ENCODE measurements at places on chromosomes 11 and 22.

DNA sequence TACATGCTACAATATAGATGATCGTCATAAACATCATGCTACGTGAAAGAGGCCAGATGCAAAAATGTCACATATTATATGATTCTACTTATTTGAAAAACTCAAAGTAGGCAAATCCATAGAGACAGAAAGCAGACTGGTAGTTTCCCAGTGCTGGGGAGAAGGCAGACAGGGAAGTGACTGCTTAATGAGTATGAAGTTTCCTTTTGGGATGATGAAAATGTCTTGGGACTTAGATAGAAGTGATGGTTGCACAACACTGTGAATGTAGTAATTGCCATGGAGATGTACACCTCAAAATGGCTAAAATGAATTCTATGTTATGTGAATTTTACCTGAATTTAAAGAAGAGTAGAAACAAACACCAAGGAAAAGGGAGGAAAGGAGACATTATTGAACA lies 45.2 kb upstream of the EHF start:
- no peak for DNase-seq

- peak; percentile 62 for DNase-seq
Measured at GRCh38 chr11:34492806-34493414, 20.7 kb downstream of the ELF5 start.

- no peak for DNase-seq
Measured at GRCh38 chr11:65641297-65642013, 3.6 kb downstream of the SIPA1 start.

DNA sequence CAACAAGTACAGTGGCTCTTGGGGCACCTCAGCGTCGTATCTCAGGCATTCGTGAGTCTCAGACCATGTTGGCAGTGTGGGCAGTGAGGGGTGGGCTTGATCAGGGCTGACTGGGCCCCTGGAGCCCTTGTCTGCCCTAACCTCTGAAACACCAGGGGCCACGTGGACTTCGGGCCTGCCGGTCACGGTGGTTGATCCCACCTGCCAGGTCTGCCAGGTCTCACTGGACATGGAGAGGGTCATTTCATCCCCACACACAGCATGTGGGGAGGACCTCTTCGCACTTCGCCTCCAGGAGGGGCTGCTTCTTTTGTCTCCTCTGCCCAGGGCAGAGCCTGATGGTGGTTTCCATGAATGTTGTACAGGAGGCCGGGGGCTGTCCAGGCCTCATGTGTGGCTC lies 77.1 kb downstream of the MPPED1 start:
- DNase-seq: no peak

DNA sequence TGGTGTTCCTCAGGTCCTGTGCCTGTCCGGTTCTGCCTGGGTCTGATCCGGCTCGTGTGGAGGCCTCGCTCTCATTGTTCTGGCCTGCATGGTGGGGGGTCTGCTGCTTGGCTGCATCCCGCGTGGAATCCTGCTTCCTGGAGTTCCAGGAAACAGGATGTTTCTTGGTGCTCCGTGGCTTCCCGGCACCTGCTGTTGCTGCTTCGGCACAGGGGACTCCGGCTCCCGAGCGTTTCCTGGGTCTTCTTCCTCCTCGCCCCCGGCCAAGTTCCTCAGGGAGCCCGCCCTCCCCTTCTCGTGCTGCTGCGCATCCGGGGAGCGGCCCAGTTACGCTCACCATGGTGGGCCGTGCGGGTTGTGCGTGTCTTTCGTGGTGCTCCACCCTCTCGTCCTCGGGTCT lies 29.9 kb downstream of the GLB1L2 start:
- DNase-seq: no peak

DNA sequence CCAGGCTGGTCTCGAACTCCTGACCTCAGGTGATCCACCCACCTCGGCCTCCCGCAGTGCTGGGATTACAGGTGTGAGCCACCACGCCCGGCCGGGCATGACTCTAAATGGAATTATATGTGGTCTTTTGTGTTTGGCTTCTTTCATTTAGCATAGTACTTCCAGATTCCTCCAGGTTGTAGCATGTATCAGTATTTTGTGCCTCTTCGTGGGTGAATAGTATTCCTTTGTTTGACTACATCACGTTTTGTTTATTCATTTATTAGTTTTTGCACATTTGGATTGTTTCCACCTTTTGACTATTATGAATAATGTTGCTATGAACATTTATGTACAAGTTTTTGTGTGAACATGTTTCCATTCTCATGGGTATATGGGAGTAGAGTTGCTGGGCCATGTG lies 24.4 kb downstream of the QSER1 start:
- no peak for DNase-seq

DNA sequence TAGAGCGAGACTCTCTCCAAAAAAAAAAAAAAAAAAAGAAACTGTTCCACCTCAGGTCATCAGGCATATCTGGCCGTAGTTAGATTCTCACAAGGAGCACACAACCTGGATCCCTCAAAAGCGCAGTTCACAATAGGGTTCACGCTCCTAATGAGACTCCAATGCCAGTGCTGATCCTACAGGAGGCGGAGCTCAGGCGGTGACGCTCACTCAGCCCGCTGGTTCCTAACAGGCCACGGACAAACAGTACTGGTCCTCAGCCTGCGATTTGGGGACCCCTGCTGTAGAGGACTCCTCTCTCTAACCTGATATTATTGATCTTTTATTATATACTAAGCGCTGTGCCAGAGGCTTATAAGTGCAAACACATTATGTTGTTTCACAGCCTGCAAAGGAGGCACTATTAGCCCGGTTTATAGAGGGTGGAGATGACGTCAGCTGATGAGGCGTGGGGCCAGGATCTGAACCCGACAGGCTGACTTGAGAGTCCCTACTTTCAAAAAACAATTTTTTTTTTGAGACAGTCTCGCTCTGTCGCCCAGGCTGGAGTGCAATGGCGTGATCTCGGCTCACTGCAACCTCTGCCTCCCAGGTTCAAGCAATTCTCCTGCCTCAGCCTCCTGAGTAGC lies 4.9 kb upstream of the MAFF start:
- DNase-seq: no peak

GRCh38 chr11:62146476-62147200 lies 22.8 kb downstream of the INCENP start:
- no peak for DNase-seq

DNA sequence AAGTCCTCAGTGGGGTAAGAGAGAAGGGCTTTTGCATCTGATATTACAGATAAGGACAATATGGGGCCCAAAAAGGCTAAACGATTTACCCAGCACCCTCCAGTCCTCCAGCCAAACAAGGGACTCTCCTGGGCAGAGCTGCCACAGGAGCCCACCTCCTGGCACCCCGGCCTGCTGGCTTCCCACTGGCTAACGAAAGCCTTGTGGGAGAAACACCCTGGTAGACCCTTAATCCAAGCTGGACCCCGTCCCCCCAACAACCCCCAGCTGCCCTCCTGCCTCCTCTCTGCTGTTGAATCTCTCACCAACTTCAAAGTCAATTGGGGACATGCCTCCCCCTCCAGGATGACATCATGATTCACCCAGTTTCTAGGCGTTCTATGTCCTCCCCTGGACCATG lies 10.8 kb downstream of the C1QTNF6 start:
- DNase-seq: no peak

DNA sequence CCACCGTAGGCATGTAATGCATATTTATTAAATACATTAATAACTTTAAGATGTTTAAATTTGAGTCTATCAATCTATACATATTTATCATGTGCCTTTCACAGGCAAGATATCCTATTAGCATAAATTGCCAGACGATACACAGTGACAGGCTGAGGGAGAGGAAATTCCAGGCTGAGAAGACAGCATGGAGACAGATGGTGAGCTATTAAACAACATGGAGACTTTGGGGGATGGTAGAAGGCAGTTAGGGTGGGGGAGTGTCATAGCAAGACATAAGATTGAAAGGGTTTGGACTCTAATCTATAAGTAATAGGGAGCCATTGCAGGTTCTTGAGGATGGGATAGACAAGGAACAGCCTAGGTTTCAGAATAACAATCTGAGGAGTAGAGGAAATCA lies 138.5 kb downstream of the NXPE2 start:
- DNase-seq: no peak

GRCh38 chr22:40289991-40290459 lies 56.3 kb upstream of the ADSL start:
- DNase-seq: no peak

GRCh38 chr11:45937916-45938315 lies 15.5 kb downstream of the LARGE2 start:
- no peak for DNase-seq

GRCh38 chr11:130192845-130193267 lies 33.3 kb downstream of the ST14 start:
- DNase-seq: no peak

GRCh38 chr11:76830639-76831327 lies 29.9 kb upstream of the ACER3 start:
- peak; percentile 82 for DNase-seq

DNA sequence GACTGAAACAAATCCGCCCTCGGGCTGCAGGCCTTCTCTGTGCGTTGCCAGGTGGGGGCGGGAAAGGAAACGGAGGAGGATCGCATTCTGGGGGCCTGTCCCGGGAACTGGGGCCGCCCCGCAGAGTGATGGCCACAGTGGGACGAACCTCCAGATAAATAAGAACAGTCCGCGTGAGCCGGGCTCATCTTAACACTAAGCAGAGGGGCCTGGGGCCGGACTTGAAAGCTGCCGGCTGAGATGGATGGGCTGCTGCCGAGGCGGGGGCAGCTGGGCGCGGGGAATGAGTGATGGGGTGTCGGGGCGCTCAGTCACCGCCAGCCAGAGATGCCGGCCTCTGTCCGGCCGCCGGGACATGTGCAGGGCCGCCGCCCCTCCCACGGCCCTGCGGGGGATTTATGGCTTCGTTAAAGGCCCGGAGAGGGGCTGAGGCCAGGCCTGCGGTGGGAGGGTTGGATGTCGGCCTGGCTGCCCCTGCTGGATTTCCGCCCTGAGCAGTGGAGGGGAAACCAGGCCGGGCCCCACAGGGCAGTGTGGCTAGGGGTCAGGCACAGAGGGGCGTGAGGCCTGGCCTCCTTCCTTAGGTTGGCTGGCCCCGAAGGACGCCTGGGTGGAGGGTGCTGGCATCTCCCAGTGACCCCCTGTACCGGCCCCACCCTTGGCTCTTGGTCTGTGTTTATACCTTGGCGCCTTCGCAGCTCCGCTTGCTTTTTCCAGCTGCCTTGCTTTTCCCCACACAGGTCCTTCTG lies 45.3 kb upstream of the CD82 start:
- DNase-seq: no peak

- no peak for DNase-seq
Measured at GRCh38 chr11:92495107-92495793, 270.6 kb downstream of the FAT3 start.

DNA sequence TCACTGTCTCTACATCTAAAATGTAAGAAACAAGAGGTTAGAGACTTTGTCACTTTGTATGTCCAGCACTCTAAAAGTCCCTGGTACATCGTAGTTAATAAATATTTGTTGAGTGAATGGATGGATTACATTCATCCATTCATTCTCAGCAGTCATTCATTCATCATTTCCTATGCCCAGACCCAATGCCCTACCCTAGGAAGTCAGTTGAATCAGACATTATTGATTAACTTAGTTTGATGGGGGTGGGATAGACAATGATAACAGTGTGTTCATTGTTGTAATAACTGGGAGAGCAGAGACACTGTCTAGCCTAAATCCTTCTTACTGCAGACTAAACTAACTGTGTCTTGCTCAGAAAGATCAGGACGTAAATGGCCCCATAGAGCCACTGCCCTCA lies 1.2 kb upstream of the CENPM start:
- no peak for DNase-seq

DNA sequence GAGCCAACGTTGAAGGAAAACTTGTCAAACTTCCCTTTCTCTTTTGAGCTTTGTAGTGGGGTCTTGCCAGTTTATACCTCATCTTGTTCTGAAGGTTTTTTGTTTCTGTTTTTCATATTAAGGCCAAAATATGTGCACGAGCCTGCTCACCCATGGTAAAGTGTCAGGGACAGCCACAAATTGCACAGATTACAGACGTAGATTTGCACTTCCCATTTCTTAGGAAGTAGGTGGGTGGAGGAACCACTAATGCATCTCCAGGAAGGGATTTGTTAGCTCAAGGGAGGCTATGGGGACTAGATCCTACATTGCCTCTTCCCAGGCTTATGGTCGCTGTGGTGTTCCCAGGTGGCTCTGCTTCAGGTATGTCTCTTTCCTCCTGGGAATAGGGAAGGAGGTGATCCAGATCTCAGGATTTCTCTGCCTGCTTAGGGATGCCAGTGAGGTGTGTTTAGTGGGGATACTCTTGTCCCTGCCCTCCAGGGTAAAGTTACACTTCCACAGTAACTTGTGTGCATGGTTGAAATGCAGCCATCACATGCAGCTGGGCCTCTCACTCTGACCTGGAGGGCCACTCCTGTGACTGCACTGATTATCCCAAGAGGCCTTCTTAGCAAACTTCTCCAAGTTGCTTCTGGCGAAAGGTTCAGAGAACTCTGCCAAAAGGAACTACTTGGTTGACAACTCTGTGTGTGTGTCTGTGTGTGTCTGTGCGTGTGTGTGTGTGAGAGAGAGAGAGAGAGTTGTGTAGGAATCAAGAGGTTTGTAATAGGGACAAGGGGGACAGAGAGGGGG lies 9.8 kb downstream of the PPFIBP2 start:
- DNase-seq: no peak

DNA sequence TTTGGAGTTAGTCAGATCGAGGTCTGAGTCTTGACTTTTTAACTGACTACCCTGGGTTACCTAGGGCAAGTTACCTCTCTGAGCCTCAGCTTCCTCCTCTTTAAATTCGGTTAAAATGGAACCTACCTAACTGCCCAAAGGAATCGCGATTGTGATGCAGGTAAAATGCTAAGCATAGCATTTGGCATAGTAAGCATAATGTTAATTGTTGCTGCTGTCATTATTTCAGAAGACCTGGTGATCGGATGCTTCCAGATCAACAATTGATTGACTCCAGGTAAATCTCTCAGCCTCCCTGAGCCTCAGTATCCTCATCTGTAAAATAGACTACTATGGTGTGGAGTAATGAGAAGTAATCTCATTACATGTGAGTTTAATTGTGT lies 550 bp upstream of the SLC43A1 start:
- DNase-seq: no peak

DNA sequence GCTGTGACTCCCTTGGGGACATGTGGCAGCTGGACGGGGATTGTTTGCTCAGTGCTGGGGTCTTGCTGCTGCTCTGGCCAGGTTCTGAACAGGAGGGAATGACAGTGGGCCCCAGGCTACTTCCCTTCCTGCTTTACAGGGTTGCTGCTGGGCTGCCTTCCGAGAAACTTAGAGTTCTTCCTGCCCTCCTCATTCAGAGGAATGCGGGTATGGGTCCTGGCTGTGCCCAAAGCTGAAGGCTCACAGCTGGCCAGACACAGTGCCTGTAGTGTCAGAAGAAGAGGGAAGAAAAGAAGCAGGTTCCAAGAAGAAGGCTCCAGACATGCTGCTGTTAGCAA lies 108.3 kb upstream of the PARVA start:
- DNase-seq: peak; percentile 34

DNA sequence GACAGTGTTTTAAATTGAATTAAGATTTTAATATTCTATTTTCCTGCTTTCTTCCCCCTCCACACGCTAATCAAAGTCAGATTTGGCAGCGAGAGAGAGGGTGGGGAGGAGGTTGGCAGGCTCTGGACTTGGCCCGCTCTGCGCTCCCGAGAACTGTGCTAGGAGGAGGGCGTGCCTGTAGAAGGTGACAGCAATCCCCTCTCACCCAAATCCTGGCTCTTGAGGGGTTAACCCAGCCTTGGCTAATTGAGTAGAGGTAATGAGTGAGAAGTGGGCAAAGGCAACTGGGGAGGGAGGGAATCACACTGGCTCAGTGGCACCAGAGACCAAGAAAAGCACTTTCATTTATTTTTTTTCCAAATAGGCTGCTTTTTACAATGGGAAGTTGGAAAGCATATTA lies 42.2 kb downstream of the BUD13 start:
- no peak for DNase-seq

All from fibroblast of skin of back (primary cell).